Glomerular endothelial cell (primary cell): ENCODE measurements at places on chromosomes 2 and 18.
A peak's percentile ranks its signal among the peaks of the same experiment; 100 is the strongest.

GRCh38 chr2:64586883-64587481 is 62.9 kb downstream of the AFTPH start:
- peak; percentile 18 for DNase-seq

GRCh38 chr18:39162013-39162827 is 1596.6 kb upstream of the CELF4 start:
- no peak for DNase-seq

DNA sequence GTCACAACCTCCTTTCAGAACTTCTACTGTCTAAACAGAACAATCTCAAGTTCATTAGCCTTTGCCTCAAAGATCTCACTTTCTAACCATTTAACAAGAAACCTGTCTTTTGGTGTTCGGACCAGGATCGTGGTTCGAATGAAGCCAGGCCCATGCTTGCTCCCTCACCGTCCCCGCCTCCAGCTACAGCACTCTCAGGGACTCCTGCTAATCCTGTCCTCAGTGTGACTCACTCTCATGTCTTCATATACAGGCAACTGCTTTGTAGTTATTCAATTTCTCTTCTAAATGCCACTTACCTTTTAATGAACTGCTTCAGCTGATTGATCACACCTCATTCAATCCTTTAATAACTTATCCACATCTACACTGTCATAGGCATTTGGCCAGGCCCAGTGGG is 15.8 kb downstream of the SERTAD2 start:
- no peak for DNase-seq

GRCh38 chr2:9655441-9656269 is 24.9 kb upstream of the YWHAQ start:
- DNase-seq, result no peak

DNA sequence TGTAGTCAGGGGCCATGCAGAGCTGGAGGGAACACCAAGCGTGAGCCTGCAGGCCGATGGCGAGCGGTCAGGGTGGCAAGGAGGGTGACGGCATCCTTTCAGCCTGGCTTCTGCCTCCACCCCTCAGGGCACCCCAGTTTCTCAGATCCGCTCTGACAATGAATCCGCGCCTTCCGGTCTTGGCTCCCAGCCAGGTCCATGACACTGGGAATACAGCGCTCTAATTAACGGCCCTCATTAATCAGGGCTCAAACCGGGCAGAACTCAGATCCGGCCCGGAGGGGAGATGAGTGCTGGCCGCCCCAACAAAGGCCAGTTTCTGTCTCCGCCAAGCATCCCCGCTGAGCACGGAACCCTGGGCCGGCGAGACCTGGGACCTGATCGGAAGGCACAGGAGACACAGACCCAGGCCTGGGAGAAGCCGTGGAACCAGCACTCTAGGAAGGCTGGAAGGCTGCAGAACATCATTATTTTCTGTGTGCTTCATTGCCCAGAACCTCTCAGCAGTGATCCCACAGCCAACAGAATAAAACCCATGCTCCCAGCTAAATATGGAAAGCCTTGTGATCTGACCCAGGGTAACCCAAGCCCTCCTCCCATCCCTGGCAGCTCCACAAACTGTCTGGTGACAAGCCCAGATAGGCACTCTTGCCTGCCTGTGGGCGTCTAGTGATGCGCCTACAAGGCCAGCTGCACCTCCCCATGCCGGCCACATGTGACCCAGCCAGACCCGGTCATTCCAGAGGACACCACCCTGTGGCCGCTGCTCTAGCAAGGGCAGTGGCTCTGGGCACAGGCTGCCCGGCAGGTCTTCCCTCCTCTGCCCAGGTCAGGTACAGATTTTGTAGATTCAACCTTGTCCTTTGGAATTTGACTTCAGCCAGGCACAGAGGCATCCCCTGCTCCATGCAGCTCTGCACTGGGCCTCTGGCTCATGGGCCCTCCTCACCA is 438.7 kb upstream of the MYT1L start:
- DNase-seq, result no peak

GRCh38 chr2:54574107-54574859 is 118.2 kb downstream of the SPTBN1 start:
- no peak for DNase-seq

DNA sequence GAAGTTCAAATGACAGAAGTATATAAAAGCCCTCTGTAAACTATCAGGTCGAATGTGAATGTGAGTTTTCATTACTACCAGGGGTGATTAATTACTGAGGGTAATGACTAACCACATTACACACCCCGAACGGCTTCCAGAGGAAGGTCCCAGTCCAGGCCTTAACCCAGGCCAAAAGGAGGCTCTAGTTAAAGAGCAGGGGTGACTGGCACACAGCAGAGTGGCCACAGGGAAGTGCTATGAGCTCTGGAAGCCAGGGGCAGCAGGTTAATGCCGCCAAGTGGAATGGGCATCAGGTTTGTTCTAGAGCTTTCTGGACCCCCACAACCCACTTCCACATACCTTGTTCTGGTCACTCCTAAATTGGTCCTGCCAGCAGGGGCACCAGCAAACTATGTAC is 87.7 kb downstream of the BCL11A start:
- no peak for DNase-seq

DNA sequence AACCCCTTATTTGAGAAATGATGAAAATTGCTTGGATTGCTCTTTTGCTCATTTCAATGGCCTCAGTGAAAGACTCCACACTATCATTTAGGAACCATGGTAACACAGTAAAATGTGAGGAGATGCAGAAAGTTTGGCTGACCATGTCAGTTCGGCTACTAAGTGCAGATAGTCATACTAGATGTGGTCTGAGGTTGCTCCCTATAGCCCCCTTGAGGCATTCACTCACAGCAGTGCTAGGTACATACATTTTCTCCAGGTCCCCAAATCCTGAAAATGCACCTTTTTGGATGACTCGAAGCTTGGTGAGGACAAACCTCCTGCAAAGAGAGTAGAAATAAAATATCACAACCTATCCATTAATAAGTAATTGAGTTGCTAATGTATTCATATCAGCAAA is 86.3 kb downstream of the FSHR start:
- DNase-seq, result no peak

DNA sequence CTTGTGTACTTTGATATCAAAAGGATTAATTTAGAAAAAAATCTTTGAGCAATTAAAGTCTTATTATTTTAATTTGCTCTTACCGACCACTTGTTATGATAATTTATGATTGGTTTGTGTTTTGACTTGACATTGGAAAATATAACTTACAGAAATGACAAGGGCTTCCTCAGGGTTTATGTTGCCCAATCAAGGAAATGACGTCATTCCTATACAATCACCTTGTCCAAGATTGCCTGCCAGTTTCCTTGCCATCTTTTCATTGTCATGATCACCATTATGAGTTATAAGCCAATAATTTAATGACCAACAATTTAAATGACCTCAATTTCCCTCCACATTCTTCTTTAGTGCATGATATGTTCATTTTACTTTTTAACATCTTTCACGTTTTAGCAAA is 351.8 kb upstream of the TMEFF2 start:
- DNase-seq, result no peak

DNA sequence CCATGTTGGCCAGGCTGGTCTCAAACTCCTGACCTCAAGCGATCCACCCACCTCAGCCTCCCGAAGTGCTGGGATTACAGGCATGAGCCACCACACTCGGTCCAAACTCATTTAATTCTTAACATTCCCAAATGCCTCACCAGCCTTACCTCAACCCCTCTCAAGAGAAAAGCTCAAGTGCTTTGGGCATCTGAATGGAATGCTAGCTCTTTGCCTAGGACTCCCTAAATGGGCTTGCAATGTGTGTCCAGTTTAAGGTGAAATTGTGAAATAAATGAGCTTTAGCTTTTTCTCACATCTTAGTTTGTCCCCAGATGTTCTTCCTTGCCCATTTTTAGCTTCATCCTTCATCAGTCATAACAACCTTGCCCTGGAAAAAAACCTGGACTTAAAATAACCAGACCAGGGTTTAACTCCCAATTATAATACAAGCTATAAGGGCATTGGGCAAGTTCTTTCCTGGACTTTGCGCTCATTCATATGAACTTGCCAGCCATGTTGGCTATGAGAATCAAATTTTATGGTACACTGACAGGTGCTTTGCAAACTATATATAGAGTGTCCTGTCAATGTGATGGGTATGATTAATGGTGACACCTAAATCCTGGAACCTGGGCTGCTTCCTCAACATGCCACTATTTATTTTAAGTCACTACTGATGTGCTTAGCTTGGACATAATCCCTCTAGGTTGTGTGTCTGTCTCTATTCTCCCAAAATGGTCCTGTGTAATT is 95.1 kb upstream of the SERPINE2 start:
- DNase-seq, result no peak

DNA sequence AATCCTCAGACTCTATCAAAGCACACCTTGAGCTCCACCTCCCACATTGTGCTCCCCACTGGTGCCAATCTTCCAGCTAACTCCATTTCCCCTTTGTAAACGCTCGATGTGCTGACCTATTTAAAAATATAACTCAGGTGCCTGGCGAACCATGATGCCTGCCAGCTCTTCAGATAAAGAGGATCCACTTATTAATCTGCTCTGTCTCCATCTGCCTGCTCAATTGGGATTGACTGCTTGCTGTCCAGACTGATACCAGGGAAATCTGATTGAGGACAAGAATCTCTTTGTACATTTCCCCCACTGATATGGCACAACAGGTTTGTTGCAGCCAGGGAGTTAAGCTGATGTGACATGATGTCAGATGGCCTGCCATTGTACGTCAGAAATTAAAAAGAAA is 2036.5 kb upstream of the CELF4 start:
- DNase-seq, result no peak

- no peak for DNase-seq
These were observed 130.5 kb upstream of the ITGA4 start for GRCh38 chr2:181326661-181327060.

- DNase-seq, result no peak
These were observed 380.6 kb downstream of the SOX11 start for GRCh38 chr2:6072768-6073167.

- no peak for DNase-seq
These were observed 670.0 kb upstream of the PKDCC start for GRCh38 chr2:41377837-41378236.

DNA sequence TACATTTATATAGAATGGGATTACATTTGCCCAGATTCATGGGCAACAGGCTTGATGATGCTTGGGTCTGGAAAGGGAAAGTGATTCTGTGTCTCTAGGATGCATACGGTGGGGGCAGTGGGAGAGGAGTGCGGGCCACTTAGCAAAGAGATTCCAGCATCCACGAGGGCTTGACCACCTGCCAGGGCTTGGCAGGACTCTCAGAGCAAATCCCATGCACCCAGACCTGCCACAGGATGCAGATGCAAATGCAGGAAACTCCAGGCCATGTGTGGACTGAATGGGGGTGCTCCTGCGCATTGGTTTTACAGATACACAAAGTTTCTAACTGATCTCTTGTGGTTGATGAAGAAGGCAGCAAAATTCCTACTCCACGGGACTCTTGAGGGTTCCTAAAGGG is 334.7 kb downstream of the CYRIA start:
- DNase-seq, result no peak

DNA sequence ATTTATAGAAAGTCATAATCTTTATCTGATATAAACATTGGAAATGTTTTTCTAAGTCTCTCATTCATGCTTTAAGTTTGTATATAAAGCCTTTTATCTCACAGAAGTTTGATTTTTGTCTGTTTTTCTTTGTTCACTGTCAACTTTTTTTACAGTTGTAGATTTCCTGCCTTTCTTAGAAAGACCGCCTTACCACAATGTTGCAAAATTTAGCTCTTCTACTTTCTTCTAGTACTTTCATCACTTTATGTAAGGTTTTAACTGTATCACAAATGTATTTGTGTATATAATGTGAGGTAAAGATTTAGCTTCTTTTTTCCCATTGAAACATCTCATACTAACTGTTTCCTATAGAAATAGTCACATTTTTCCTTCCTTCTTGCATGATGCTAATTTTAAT is 136.1 kb downstream of the DNAH6 start:
- no peak for DNase-seq

GRCh38 chr2:5227062-5227699 is 465.0 kb upstream of the SOX11 start:
- DNase-seq, result no peak

GRCh38 chr2:151766437-151767153 is 32.3 kb upstream of the NEB start:
- DNase-seq, result no peak

DNA sequence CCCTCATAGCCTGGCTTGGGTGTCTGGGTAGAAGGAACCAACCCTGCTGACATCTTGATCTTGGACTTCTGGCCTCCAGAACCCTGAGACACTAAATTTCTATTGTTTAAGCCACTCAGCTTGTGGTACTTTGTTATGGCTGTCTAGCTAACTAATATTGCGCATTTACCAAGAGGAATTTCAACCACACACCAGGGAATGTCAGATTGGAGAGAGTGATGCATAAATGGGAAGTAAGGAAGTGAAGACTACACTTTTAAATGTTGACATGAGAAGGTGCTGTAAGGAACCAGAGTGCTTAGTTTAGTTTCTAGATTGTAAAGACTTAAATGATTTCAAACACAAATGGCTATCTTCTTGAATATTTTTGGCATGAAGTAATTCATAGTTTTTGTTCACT is 98.9 kb upstream of the ITGB6 start:
- DNase-seq, result no peak

DNA sequence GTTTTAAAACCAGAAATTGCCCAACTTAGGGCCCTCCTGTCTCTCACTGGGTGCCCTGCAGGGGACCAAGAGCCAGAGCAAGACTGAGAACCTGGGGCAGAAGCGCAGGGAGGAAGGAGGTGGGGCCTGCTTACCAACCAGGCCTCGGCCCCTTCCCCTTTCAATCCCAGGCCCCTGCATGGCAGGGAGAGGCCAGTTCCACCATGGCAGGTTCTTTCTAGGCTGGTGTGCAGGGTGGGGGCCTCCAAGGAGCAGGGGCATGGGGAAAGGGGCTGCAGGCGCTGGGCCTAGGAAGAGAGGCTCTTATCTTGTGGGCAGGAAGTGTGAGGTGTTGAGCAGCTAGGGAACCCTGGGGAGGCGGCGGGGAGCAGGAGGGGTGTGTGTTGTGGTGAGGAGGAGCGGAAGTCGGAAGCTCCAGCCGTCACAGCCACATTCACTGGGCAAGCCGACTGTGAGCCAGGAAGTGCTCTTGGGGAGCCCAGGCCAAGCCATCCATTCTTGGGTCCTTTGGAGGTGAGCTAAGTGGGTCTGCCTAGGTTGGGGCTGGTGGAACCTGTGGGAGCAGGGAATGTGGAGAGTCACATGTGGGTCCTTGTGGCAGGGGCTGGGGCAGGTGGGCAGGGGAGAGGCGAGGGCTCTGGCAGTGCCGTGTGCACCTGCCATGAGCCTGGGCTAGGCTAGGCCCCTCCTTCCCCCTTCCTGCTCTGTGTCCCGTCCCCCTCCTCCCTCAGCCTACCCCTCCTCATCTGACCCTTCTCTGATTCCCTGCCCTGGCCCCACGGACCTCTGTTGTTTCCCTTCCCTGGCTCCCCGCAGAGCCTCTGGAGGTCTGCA is at the start of gene PSD4:
Gene PSD4 (plus strand): TSS at position 430 of the 834 bp plus-strand sequence. CDS start 8,486 bp downstream, outside the sequence.
- no peak for DNase-seq

DNA sequence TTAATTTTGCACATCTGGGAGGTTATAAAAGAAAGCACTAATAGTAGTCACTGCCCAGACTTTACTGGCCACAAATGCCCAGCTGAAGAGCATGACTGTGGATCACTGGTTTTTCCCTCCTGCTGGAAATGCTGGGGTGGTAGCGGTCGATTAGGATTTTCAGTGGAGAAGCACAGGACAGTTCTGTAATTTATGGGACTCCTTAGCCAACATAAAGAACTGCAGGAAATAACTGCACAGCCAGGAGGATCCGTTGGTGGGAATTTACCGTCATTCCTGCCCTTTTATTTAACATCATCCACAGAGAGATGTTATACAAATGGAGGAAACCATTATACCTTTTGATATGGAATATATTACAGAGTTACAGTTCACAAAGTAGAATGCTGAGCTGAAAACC is 61.5 kb downstream of the TNFRSF11A start:
- DNase-seq, result no peak
